ENCODE measurements at places on chromosomes 1 and 21. TPM values are rescaled to one million over a fixed set of nuclear protein-coding genes. Genes with fewer than 3 reads are reported as not detected.

DNA sequence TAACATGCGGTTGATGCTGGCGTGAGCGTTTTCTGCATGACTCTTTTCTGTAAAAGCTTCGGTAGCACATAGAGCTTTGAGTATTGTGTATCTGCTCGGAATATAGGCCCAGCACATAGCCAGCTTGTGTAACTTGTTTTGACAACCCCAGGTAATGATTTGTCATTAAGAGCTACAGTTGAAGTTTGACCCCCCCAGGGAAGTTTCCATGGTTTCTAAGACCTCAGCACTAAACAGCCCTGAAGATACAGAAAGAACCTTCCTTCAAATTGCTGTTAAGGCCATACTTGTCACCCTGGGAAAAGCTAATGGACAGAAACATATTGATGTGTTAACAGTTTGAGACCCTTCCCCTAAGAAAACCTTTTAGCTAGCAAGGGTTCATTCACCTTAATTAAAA lies 380.7 kb downstream of the PRDM2 start:
- no peak for DNase-seq

KCNA2 gene
- total RNA-seq: not detected

- DNase-seq: no peak
Observed at GRCh38 chr21:44991538-44992483, 52.0 kb downstream of the SLX9 start.

GRCh38 chr1:230930986-230931385 lies 47.7 kb downstream of the TTC13 start:
- no peak for DNase-seq

DNA sequence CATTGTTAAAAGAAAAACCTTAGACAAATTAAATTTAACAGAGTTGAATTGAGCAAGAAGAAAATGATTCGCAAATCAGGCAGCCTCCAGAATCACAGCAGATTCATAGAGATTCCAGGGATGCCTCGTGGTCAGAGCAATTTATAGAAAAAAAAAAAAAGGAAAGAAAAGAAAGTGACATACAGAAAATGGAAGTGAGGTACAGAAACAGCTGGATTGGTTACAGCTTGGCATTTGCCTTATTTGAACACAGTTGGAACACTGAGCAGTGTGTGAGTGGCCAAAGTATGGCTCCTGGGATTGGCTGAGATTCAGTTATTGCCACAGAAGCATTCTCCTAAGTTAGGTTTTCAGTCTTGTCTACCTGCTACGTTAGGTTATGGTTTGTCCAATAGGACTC lies 9.1 kb upstream of the C21orf91 start:
- no peak for DNase-seq

DNA sequence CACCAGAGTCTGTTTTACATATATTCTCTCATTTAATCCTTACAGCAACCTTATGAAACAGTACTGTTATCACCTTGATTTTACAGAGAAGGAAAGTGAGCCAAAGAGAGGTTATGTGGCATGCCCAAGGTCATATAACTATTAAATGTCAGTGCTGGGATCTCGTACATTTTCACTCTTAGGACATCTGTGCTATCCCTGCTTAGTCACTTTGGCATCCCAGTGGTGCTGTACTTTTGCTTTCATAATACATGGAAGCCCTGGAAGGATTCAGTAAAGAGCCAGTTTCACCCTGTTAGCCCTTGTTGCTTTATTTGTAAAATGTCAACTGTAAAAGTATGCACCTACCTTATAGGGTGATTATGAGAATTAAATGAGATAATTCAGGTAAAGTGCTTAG lies 104.4 kb downstream of the NFIA start:
- no peak for DNase-seq

DNA sequence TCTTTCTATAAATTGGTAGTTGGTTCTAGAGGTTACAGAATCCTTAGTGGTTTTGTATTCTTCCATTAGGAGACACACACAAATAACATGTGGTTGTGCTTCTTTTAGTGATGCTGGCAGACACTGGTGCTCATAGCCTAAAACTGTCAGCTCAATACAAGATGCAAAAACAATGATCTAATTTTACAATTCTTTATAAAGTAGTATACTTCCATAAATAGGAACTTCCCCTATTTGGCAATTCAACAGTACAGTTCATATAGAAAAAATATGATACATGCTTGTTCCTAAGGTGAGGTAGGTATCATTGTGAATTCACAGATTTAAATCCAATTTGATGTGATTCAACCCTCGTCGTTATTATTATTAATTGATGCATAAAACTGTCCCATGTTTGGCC lies 20.8 kb upstream of the CCDC17 start:
- DNase-seq: no peak

ELAPOR1 gene
- total RNA-seq: 0.29 TPM

DNA sequence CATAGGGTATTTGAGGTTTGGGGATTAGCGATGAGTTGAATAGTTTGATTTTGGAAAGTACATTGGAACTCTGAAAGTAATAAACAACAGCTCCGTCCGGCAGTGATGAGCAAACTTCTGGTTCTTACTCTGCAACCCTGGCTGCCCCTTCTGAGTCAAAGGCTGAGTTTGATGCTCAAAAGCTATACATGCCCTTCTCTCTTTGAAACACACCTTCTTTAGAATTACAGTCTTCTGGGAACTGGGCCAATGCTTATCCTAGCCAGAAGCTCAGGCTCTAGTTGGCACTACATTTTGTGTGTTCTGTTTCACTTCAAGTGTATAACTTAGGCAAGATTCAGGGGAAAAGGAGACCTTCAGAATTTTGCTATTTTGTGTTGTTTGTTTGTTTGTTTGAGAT lies 9.3 kb downstream of the AHCYL1 start:
- no peak for DNase-seq

CATSPERE gene
- 2.3 TPM for total RNA-seq

CSRP1 gene
- total RNA-seq: 765 TPM

- no peak for DNase-seq
Observed at GRCh38 chr1:95974586-95974985, 740.6 kb downstream of the RWDD3 start.

GRCh38 chr1:111190931-111191451 lies 9.5 kb downstream of the DENND2D start:
- DNase-seq: no peak

BSND gene
- not detected for total RNA-seq

DNA sequence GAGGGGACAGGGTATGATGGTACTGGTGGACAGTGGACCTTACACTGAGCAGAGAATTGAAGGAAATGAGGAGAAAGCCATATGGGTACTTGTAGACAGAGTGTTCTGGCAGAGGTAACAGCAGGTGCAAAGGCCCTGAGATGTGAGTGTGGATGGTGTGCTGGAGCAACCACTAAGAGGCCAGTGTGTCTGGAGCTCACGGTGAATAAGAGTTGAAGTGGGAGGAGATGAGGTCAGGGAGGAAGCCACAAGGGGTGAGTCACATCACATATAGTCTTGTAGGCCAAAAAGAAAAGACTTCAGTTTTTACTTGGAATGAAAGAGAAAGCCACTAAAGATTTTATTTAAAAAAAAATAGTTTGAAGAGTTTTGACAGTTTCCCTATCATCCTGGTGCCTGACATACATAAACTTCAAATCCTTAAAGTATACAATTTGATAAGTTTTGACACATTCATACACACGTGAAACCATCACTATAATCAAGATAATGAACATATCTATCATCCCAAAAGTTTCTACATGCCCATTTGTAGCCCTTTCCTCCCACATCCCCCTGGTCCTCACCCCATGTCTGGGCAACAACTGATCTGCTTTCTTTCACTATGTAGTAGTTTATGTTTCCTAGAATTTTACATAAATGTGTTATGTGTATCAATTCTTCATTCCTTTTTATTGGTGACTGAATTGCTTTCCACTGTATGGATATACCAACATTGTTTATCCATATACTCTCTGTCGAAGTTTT lies 148.4 kb downstream of the GPATCH2 start:
- DNase-seq: peak; percentile 9

Data from glomerular endothelial cell (primary cell).